ENCODE measurements at places on chromosomes 5 and 9.

- peak; percentile 63 for DNase-seq
Measured at GRCh38 chr5:68285851-68286611, 70.5 kb downstream of the PIK3R1 start.

GRCh38 chr9:85428230-85428629 lies 313.5 kb downstream of the AGTPBP1 start:
- no peak for DNase-seq

GRCh38 chr9:135930446-135931345 lies 23.4 kb upstream of the CAMSAP1 start:
- no peak for DNase-seq

DNA sequence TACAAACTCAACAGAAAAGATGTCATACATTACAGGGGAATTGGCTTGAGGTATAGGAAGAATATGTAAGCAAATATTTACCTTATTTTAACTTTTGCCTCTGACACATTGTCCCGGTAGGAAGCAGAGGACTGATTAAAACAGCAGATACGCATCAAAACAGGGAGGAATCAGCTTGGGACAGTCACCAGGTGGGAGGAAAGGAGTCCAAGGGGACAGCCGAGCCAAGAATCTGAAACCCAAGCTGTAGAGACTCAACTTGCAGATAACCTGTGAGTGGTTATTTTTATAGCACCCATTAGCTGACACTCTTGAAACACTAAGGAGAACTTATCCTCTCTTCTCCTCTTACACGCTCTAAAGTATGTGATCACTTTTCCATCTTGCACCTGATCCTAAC lies 22.3 kb downstream of the PDZD2 start:
- no peak for DNase-seq

DNA sequence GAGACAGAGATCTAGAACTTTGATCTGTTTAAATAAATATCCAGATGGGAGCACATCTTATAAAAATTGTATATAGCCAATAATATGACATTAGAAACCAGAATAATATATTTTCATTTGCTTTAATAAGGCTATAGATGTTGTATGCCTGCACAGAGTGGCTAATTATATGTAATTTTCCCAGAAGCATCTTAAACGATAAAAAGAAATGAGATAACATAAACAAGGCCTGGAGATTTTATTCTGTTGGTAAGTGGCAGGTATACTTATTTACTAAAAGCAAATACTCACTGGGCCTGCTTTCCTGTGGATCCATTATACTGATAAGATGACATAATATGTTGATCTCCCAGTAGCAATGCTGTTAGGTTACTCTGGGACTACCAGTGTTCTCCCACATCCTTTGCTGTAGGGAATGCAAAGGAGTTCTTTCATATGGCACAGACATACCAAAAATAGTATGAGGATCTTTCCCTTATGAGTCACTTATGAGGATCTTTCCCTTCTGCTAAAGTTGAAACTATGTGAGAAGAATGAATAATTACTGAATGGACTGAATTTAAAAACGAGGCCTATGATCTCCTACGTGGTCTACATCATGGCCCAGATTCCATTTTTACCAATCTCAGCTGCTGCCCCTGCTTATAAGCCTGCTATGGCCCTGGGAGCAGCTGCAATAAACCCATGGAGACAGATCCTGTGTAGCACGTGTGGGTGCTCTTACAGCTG lies 112.1 kb downstream of the NUDT12 start:
- DNase-seq, result peak; percentile 93

DNA sequence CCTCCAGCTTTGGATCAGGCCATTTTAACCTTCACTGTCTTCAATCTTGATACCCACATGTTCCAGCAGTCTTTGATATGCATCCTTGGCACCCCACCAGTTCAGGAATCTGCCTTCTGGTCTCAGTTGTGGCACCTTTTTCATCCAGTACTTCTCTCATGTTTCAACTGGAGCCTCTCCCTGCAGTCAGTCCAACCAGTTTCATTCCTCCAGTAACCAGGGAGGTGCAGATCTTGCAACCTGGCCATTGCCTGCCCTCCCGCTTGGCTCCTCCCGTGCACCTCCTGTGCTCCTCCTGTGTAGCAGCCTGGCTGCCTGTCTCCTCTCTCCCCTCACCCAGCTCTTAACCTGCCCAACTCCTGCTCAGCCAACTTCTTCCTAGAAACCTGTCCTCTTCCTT lies 20.2 kb downstream of the FUBP3 start:
- DNase-seq, result no peak

- no peak for DNase-seq
Measured at GRCh38 chr5:140110646-140110957, 3.3 kb upstream of the PURA start.

GRCh38 chr5:149128023-149128875 lies 13.0 kb upstream of the ABLIM3 start:
- DNase-seq, result no peak

GRCh38 chr5:181217111-181217802 lies 5.8 kb upstream of the TRIM41 start:
- peak; percentile 52 for DNase-seq

GRCh38 chr5:60184606-60185005 lies 291.1 kb upstream of the PDE4D start:
- DNase-seq, result peak; percentile 61

- no peak for DNase-seq
Measured at GRCh38 chr9:90458485-90458884, 184.1 kb downstream of the DIRAS2 start.

DNA sequence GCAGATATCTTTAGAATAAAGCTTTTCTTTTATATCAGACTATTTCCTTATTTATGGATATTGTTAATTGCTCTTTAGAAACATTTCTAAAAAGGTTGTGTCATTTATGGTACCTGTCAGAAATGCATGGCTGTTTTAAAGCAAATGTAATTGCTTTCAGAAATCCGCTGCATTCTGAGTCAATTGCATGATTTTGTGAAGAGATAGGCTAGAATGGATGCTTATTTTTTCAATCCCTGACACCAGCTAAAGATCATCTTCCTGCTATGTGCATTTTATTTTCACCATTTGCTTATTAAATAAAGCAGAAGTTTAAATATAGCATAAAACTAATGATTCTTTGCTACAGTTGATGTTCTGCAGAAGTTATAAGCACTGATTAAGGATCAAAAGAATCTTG lies 170.2 kb upstream of the C9orf72 start:
- no peak for DNase-seq

DNA sequence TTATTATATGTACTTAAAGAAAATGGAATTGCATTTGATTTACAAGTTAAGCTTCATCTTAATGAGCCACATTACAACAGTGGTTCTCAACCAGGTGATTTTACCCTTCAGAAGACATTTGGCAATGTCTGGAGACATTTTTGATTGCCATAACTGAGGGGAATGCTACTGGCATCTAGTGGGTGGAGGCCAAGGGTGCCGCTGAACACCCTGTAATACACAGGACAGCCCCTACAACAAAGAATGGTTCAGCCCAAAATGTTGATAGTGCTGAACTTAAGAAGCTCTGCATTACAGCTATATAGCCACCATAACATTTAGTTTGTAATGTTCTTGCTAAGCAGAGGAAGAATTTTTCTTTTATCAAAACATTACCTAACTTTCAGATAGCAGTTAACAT lies 103.1 kb downstream of the PAM start:
- DNase-seq, result no peak

DNA sequence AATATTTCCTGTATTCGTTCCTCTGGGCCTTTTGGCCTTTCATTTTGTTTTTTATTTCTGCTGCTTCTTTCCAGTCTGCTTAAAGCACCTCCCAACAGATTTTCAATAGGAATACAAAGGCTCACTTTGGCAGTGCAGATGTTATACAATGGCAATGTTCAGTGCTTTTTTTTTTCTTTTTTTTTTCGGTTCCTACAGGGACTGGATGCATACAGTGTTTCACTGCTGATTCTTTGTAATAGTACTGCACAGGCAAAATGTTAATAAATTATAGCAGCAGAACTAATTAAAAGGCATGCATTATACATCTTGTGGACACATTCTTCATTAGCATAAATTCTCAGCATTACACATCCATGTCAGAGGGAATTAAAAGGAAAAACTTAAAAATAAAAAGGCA lies 356.6 kb upstream of the C9orf72 start:
- no peak for DNase-seq

- peak; percentile 55 for DNase-seq
Measured at GRCh38 chr9:22116758-22117157, 107.7 kb upstream of the CDKN2B start.

GRCh38 chr9:99015890-99016289 lies 72.2 kb downstream of the COL15A1 start:
- no peak for DNase-seq

GRCh38 chr5:123170816-123171215 lies 81.8 kb downstream of the PRDM6 start:
- DNase-seq, result no peak

DNA sequence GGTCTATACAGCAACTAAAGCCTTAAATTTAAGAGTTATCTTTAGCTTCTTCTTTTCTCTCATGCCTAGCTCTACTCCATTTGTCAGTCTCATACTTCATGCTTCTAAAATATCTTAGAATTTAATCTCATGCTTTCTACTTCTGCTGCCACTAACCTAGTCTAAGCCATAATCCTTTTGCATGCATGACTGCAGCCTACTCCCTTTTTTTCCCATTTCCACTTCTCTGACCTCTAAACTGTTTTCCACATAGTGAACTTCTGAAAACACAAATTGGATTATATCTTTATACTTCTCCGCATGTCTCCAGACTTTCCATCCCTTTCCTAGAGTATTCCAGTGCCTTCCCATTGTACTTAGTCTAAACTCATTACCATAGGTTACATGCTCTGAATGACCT lies 193.0 kb downstream of the XRCC4 start:
- DNase-seq, result no peak

DNA sequence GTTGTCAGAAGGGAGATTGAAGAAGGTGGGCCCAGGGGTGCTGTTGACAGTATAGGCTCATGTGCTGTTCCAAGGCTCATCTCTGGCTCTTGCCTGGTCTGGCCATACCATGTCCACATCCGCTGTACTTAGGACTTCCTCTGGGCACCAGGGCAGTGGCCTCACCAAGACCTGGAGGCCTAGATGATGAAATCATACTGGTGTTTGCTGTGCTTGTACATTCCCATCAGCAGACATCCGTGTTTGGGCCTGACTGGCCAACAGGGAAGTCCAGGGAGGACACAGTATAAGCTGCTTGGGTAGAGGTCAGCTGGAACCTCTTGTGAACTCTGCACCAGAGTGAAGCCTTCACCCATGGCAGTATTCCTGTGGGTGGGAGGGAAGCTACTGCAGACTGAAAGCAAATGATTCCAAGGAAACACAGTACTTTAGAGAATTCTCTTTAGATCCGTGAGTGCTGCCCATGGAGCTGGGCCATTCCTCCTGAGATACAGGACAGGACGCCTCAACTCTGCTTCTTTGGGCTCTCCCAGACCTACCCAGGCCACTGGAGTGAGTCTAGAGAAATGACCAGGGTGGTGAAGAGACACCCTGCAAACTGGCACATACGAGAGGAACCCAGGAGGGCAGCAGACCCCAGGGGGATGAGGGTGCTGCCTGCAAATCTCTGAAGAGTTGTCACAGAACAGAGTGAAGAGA lies 22.5 kb downstream of the POLR1E start:
- no peak for DNase-seq

DNA sequence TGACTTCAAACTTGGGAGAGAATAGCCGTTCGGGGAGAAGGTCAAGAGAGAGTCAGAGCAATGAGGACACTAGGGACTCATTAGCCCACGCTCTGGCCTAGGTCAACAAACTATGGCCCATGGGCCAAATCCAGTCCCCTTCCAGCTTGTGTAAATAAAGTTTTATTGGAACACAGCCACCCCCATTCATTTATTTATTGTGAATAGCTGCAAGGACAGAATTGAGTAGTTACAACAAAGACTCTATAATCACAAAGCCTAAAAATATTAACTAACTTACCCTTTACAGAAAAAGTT lies 33.1 kb upstream of the TRIM32 start:
- DNase-seq, result no peak

DNA sequence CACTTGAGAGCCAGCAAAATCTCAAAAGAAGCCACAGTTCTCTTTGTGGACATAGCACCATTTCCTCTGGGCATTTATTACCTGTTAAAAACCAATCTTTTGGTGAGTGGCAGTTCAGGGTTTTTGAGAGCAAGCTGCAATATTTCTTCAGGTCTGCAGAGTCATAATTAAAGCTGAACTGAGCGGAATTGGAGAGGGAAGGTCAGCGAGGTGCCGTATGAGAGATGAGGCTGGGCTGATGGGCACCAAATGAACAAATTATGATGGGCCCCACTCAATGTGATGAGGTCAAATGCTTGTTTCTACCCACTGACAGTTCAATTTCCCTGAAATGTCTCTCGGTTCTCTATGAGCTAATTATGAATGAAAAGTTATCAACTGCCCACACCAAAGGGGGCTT lies 231.9 kb downstream of the AP3B1 start:
- DNase-seq, result no peak

- no peak for DNase-seq
Measured at GRCh38 chr5:174520420-174521396, 203.7 kb upstream of the MSX2 start.

- no peak for DNase-seq
Measured at GRCh38 chr9:81468084-81468595, 221.2 kb downstream of the TLE1 start.

DNA sequence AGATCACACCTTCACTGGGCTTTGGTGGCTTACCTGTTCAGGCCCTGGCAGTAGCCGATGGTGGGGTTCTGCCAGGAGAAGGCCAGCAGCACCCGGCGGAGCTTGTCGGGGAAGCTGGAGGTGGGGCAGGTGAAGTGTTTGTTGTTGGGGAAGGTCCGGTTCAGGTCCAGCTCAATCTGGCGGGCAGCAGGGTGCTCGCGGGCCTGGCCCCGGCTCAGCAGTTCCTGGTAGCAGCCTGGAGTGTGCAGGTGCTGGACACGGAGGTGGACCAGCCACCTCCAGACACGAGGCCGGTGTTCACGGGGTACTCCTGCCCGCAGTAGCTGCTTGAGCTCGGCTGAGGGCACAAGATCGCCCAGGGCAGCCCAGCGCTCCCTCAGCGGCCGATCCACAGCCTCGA lies 16.2 kb upstream of the CORO2A start:
- no peak for DNase-seq

- peak; percentile 56 for DNase-seq
Measured at GRCh38 chr5:59588922-59589321, 304.6 kb downstream of the PDE4D start.

Data from fibroblast of skin of right quadriceps (primary cell).